ENCODE measurements at places on chromosomes 11 and 22. TPM values are rescaled to one million over a fixed set of nuclear protein-coding genes. Genes with fewer than 3 reads are reported as not detected.
A peak's percentile ranks its signal among the peaks of the same experiment; 100 is the strongest.

GRCh38 chr11:122517403-122518379, 137.8 kb upstream of the UBASH3B start:
- no peak for DNase-seq

- no peak for DNase-seq
These were observed 34.3 kb upstream of the CFAP300 start for GRCh38 chr11:102012946-102013345.

DNA sequence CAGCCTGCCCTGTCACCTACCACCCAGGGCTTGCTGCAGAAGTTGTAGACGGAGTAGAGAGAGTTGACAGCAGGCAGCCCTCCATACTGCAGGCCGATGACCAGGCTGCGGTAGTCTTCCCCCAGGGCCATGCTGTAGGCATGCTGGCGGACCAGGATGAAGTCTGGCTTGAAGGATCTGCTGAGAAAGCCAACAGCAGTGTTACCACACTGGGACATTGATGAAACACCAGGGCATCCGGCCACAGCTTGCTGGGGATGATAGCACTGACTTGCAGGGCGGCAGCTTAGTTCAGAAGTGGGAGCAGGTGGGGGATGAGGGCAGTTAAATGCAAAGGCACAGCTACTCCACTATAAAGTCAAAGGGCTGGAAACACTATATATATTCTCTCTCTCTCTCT, 67.4 kb downstream of the TIMP3 start:
- DNase-seq = no peak

- no peak for DNase-seq
These were observed 22.4 kb upstream of the FLRT1 start for GRCh38 chr11:64013141-64013896.

- no peak for DNase-seq
These were observed at the start of gene ADORA2A for GRCh38 chr22:24427500-24428164. Gene ADORA2A, plus strand, starts transcription at chr22:24427599. Its CDS starts 5,806 bp downstream, at chr22:24433405.

GRCh38 chr22:49004484-49005399, 822.9 kb downstream of the BRD1 start:
- no peak for DNase-seq

GRCh38 chr22:32448980-32449379, 15.3 kb downstream of the BPIFC start:
- peak; percentile 42 for DNase-seq

GRCh38 chr11:11731311-11732083, 109.7 kb upstream of the GALNT18 start:
- peak; percentile 85 for DNase-seq

- DNase-seq = peak; percentile 51
These were observed at the start of gene BTBD18 for GRCh38 chr11:57751676-57752253. Gene BTBD18, minus strand, starts transcription at chr11:57751819. Its CDS starts 631 bp downstream, at chr11:57751188.

GRCh38 chr11:65576232-65576866, 496 bp downstream of the EHBP1L1 start:
- DNase-seq = no peak

DNA sequence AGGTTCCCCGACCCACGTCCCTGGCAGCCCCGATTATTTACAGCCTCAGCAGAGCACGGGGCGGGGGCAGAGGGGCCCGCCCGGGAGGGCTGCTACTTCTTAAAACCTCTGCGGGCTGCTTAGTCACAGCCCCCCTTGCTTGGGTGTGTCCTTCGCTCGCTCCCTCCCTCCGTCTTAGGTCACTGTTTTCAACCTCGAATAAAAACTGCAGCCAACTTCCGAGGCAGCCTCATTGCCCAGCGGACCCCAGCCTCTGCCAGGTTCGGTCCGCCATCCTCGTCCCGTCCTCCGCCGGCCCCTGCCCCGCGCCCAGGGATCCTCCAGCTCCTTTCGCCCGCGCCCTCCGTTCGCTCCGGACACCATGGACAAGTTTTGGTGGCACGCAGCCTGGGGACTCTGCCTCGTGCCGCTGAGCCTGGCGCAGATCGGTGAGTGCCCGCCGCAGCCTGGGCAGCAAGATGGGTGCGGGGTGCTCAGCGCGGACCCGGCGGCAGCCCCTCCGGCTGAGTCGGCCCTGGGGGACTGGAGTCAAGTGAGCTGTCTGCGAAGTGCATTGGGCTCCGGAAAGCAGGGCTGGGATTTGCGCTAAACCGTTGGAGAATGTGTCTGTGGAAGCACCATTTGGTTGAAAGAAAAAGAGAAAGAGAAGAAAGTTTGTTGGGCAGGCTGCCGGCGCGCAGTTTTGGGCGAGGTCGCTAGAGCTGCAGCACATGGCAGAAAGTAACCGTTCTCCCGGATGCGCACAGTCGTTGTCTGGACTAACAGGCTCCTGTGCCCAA, at the start of gene CD44:
TSS of gene CD44 (plus strand) at position 229 of the 779 bp plus-strand sequence. CDS start at position 362, 133 bp downstream.
- peak; percentile 78 for DNase-seq

DNA sequence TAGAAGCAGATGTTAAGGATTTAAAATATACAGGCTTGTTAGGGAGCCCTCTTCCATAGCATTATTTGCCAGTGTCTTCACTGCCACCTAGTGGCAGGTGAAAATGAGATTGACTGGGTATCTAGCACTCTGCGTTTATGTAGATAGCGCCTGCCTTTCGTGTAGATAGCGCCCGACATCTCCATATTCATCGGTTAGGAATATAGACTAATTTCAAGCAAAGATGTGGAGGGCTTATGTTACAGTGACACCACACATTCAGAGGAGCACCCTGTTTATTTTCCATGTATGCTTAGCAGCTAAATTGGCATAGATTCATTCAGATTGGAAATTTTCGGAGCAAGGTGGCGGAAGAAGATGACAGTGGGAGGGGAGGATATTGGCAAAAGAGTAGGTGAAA, 72.0 kb downstream of the SLC5A12 start:
- DNase-seq = peak; percentile 84

- no peak for DNase-seq
These were observed 17.2 kb downstream of the FRMD8 start for GRCh38 chr11:65403607-65404121.

DNA sequence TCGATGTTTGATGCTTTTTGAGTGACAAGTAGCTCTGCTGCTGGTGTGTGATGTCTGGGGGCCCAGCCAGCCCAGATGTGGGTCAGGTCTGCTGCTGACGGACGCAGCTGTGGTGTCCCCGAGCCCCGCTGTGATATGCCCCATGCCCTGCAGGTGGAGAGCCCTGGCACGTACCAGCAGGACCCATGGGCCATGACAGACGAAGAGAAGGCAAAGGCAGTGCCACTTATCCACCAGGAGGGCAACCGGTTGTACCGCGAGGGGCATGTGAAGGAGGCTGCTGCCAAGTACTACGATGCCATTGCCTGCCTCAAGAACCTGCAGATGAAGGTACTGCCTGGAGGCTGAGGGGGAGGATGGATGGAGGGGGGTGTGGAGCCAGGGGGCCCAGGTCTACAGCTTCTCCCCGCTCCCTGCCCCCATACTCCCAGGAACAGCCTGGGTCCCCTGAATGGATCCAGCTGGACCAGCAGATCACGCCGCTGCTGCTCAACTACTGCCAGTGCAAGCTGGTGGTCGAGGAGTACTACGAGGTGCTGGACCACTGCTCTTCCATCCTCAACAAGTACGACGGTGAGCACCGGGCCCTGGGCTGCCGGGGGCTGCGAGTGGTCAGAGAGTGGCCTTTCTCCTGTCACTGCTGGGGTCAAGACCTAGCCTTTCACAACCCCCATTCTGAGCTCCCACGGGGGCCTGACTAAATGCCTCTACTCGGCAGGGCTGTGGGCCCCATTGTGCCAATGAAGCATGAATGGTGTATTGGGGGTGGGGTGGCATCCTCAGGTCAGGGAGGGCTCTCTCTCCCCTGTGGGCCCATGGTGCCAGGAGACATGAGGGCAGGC, 7.3 kb downstream of the AIP start:
- no peak for DNase-seq

DNA sequence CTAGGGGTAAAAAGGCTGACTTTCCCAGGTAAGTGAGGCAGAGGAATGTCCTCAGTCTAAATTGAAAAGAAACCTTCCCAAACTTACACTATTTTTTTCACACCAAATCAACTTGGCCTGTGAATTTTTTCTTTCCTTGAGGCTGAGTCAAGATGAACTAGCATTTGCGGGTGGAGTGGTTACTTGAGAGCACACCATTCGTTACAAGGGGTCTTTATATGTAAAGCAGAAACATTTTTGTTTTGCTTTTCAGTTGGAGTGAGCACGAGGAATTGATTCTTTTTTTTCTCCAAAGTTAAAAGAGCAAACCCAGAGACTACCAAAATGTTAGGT, 36.4 kb downstream of the MAML2 start:
- no peak for DNase-seq

DNA sequence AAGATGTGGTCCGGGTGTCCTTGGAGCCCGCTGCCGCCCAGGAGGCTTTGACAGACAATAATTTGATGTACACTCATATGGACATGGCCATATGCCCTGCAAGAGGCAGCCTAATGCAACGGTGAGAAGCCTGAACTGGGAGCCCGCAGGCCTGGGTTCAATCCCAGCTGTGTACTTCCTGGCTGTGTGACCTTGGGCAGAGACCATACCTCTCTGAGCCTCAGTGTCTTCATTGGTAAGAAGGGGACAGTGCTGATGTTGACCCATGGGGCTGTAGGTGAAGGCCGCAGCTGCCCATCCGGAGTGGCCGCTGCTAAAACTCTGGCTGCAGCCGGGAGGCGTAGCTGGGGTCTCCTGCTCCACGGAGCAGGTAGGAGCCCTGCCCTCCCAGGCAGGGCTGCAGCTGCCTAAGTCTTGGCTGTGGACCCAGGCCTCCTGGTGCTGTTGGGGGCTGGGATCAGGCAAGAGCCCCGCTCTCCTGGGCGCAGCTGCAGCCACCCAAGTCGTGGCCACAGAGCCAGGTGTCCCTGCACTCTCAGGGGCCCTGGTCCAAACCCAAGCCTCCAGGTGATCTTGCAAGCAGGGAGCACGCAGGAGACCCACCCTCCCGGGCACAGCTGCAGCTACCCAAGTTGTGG, 8.9 kb downstream of the IL2RB start:
- DNase-seq = no peak

DNA sequence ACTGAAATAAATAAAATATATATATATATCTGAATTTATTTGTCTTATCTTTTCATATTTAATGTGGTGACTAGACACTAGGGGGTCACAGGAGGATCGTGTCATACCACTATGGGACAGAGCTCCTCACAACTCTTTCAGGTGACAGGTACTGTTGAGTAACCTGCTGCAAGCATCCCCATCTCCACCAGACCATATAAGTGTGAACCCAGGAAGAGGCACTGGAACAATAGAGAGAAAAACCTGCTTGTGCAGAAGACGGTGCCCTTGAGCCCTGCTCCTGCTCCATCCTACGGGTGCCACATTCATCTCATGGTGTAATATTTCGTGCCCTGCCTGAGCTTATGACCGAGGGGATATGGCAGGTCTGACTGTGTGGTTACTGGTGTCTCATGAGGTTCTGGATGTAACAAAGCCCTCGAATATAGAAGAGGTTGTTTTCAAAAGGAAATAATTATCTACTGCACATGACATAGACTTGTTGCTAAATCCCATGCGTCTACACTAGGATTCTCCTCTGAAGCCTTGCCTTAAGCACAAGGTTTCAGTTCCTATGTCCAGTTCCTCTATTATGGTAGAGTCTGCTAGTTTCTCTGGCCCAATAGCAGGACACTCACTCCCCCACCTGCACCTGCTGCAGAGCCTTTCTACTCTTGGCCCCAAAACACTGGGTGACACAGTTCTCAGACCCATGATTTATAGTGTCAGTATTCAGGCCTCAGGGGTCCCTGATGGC, 70.4 kb downstream of the GGTLC2 start:
- DNase-seq = no peak

DNA sequence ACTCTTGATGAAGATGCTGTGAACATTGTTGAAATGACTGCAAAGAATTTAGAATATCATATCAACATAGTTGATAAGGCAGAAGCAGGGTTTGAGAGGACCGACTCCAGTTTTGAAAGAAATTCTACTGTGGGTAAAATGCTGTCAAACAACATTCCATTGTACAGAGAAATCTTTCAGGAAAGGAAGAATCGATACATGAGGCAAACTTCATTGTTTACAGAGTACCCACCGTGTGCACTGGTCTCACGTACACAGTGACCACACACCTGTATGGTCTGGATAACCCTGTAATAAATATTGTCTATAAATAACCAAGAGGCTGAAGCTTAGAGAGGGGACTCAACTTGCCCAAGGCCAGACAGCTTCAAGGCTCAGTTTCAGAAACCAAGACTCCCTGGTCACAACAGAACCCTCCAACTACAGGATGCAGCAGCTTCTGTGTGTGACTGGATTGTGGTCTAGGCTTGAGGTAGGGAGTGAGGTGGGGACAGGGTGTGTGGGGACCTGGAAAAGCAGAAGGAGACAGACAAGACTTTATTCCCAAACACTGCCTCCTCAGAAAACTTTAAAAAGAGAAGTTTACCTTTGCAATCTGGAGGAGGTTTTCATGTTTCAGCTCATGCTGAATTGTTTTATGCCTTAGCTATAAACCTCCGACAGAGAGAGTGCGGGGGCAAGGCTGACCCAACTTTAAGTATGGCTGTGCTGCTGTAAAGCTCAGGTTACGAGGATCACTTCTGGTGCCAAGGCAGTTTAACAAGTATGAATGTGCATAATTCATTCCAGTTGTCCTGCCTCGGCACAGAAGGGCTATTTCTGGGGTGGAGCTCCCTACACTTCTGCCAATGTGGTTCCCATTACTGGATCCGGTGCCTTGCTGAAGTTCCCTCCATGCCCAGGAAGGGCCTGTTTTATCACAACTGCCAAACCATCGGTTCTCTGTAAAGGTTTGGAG, 372.6 kb upstream of the NARS2 start:
- DNase-seq = no peak

DNA sequence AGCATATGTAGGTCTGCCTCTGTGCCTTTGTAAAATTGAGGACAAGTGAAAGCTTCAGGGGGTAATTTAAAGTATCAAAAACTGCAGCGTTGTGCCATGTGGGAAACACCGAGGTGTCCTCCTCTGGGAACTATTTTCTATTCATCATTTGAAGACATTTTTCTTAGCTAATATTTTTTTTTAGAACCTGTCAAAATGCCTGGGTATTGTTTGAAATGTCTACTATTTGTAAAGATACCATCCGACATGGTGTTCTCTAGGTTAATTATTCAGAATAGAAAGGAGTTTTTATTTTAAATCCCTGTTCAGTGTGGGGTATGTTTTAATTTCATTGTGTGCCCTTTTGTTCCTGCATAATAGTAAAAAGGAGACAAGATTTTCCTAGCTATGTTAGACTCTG, 490.8 kb downstream of the NELL1 start:
- DNase-seq = no peak

APOL3 gene
- total RNA-seq = 0.44 TPM

GGTLC3 gene
- total RNA-seq = not detected

ZBTB16 gene
- 70.4 TPM for total RNA-seq

RCE1 gene
- 23.3 TPM for total RNA-seq

POLR2L gene
- 118 TPM for total RNA-seq

OR10AG1 gene
- total RNA-seq = not detected

CAPN5 gene
- total RNA-seq = 0.49 TPM

UBQLNL gene
- not detected for total RNA-seq

DBX1 gene
- total RNA-seq = not detected

MS4A12 gene
- not detected for total RNA-seq

GLYAT gene
- total RNA-seq = not detected

KRTAP5-10 gene
- not detected for total RNA-seq

NLRP10 gene
- 1.3 TPM for total RNA-seq

Measured in MCF 10A (cell line).